Suppressor macrophage treated with lipopolysaccharide for 1 hour (primary cell): ENCODE measurements at places on chromosomes 5 and 9.

DNA sequence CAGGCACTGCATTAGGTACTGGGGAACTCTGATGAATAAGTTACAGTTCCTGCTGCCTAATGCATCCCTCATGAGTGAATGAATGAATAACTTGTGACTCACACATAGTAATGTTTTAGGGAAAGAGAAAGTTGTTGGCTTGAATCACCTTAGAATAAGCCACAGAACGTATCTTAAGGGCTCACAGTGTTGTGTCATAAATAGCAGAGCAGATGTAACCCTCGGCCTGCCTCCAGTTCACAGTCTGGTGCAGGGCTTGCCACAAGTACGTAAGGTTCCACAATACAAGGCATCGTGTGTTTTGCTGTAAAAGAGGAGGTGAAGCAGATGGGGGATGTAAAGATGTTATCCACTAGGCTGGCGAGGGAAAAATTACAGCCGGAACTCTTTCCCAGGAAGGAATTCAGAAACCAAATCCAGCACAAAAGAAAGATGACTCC, 218.7 kb downstream of the TRPM3 start:
- DNase-seq = peak; percentile 4

DNA sequence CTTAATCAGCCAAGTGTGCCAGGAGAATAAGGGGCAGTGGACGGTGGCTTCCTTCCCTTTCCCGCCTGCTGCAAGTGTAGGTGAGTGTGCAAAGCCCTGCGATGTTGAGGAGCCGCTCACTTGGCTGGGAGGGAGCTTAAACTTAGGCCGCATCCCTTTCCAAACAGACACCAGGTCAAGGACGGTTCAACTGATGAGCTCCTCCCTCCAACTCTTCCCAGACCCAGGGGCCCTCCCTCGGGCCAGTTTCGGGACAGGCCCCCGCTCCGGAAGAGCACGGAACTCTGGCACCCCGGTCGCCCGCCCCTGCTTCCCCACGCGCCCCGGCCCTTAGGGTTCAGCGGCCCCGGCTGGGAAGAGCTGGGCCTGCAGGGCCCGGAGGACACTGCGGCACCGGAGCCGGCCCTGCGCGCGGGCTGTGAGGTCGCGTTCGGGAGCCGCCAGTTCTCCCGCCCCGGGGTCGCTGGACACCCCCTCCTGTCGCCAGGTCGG, 481 bp downstream of the MRPL36 start:
- peak; percentile 81 for DNase-seq

DNA sequence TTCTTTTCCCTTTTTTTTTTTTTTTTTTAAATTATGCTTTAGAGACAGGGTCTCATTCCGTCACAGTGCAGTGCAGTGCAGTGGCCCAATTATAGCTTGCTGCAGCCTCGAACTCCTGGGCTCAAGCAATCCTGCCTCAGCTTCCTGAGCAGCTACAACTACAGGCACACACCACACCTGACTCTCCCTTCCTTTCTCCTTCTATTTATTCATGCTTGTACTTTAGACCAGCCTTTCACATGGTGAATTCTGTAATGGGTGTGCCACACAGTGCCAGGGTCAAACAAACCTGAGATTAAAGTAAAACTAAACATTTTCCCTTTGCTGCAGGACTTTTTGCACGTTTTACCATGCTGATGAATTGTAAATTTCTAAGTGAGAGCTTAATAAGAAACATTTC, 8.0 kb downstream of the SH3RF2 start:
- DNase-seq = no peak

DNA sequence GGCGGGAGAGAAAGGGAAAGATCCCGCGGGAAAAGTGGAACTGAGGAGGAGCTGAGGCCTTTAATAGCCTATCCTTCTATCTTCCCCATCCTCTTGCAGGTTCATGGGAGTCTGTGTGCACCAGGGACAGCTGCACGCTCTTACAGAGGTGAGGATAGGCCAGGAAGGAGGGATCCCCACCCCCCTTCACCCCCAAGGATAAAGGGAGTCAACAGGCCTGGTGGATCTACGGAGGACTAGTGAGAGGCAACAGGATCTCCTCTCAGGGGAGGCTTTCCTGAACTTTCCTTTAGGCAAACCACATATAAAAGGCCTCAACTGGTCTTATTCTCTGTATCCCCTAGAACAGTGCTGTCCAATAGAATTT, 1.1 kb downstream of the TESK1 start:
- no peak for DNase-seq

DNA sequence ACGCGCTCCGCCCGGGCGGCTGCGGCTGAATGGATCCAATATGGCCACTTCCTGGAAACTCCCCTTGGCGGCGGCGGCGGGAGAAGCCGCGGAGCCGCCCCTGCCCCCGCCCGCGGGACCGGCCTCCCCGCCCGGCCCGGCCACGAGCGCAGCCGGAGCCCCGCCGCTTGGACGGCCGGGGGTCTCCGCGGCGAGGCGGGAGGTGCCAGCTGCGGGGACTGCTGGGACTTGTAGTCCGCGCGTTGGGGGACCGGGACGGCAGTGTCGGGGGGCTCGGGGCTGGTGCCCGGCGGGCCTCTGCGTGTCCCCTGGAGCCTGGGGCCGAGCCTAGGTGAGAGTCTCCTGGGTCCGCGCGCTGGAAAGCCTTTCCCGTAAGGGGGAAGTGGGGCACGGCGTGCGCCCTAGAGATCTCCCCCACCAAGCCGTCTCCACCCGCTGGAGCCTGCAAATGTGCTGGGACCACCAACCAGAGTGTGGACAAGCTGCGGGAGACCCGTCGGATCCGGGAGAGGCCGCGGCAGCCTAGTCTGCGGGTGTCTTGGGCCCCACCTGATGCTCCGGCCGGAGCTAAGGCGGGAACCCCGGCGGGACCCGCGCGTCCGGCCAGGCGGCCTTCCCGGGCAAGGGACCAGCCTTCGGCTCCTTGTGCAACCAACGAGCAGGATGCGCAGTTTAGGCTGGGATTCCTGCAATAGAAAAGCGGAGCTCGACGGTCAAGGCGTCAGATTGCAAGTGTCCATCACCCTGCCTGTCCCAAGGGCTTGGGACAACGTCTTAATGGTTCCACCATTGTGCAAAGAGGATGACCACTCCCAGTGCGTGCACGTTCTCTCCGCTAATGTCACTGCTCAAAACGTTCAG, at the start of gene SEPTIN8:
TSS of gene SEPTIN8 (minus strand) at position 31 of the 861 bp plus-strand sequence. CDS start 102 bp downstream, outside the sequence.
- peak; percentile 63 for DNase-seq

DNA sequence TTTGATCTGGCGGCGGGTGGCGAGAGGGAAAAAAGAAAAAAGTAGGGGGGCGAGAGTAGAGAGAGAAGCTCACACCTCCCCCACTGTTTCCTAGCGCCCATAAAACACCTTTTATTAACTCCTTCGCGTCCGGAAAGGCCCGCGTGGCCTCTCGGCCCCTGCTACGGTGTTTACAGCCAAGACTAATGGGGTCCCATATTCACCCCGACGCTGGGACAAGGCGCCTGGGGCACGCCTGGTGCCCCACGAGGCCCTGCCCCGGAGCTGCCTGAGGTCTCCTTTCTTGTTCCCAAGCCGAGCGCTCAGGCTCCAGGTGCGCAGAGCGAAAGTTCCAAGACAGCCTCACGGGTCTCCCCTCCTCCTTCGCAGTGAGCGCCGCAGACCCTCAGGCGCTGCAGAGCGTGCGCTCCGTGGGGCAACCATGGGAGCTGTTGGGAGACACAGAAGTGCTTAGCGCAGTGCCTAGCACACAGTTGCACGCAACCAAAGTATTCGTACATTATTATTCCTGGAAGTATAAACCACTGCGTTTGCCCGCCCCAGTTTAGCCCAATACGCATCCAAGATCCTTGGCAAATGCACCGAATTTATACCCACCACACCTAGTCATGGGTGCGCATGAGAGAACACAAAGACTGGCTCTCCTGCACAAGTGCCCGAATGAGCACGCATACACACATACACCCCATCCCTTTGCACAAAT, 4.3 kb downstream of the HAND1 start:
- no peak for DNase-seq

DNA sequence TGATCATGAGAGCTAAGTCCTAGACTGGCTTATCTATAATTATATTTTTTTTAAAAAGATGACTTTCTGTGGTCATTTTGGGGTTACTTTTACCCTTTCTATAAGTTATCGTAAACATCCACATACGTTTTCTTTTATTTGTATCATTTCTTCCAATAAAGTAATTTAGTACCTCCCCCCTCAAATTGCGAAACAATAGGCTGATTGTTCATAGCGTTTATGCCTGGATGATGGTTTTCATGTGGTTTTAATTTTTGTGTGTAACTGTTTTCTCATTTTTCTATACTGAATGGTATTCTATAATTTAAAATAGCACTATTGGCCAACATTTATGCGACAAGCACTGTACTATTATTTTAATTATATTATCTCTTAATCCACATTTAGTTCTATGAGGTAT, 44.5 kb downstream of the SMC5 start:
- DNase-seq = no peak
